ENCODE measurements at places on chromosomes 1 and 21.

DNA sequence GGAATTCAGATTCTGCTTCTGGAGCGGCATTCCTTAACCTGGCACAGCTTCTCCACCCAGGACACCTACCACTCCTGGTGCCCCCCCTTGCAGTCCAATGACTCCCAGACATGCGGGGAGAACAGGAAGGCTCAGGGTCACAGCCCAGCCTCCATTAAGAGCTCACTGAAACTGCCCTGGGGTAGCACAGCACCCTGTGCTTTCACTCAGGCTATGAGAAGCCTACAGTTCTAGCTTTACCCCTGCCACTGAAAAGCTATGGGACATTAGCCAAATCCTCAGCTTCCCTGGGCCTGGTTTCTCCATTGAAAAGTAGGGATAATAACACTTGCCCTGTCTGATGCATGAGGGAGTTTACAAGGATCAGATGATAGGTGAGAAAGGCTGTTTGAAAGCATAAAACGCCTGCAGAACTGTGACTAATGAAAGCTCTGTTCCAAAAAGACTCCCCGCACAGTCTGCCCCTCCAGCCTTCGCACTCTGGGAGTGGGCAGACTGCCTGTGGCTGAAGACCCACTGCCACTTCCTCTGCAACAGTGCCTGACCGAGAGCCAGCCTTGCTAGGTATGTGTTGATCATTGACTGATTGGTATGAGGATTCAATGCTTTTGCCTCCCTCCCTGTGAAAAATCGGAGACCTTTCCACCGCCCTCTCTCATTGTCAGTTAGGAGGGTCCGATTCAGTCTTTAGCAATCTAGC is 2.7 kb upstream of the CLDN19 start:
- DNase-seq, result no peak

DNA sequence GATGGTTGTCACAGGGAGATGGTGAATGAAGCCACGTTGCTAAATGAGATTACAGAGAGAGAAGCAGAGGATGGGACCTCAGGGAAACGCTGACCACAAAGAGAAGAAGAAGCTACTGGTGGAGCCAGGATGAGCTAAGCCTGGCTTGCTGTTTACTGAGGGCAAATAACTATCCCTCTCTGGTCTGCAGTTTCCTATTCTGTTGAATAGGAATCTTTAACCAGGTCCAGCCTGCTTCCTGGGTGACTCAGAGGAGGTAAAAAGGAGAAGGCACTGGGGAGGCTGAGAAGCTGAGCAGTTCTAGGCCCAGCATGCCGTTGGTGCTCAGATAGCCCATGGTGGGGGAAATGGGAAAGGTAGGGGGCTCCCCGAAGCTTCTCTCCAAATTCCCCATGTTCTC is 29.6 kb downstream of the DMBX1 start:
- no peak for DNase-seq

DNA sequence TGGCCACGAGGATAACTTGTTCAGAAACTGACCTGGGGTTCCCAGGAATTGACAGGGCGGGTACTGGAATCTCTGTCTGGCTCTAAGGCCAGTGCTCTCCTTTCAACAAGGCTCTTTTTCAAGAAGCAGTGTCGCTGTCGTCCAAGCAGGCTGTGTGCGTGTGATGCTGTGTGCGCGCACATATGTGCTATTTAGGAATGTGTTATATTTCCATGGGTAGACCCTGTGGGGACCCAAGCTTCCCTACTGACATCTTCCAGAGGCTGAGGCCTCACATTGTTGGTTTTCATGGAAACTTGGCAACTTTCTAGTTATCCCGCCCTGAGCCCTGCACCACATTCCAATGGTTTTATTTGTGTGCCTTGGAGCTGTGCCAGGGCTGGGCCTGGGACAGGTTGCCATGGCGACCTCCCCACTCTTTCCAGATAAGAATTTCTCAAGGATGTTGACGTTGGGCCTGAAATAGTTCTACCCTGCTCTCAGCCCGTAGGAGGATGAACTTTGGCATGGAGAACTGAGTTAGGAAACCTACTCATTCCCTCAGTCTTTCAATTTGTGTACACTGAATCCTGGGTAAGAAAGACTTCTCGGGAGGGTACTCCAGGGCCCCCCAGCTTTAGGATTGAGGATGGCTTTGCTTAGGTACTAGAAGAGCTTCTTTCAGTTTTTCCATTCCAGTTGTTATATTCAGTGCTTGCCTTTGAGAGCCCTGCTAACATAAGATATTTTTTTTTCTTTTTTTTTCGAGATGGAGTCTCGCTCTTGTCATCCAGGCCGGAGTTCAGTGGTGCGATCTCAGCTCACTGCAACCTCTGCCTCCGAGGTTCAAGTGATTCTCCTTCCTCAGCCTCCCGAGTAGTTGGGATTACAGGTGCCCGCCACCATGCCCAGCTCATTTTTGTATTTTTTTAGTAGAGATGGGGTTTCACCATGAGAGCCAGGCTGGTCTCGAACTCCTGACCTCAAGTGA is 38.8 kb upstream of the SRSF10 start:
- DNase-seq, result peak; percentile 99

- DNase-seq, result peak; percentile 37
Observed at GRCh38 chr1:165050246-165050645, 306.3 kb downstream of the LMX1A start.

DNA sequence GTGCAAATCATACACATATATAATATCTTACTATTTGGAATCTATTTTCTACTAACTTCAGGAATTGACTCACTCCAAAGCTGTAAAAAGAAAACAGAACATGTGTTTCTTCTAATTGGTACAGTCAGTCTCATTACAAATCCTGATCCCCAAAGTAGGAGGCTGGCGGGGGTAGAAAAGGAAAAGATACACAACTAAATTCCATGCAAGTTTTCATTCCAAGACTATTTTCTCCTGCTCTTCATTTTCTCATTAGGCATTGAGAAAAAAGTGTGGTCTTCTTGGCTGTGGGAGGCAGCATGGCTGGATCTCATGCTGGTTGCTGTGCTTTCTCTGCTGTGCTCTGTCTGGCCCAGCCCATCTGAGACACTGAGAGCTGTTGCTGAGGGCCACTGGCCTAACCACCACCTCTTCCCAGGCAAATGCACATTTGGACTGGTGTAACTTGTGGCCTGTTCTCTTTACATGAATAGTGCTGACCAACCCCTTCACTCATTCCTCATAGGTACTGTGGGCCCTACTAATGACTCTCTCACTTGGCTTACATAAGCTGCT is 1107.5 kb upstream of the B3GALT2 start:
- no peak for DNase-seq

DNA sequence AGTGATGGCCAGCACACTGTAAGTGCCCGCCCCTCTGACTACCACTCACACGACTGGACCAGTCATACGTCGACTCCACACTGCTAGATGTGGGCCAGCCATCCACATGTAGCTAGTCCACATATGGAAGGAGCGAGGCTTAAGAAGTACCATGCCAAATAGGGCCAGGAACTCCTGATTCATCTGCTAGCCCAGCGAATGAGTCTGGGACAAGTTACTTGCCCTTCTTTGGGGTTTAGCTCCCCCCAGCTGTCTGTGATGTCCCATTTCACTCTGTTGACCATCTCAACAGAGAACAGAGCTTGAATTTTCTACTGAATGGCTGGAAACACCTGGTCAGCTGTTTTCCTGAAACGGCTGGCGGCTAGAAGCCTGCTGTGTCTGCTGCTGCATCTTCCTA is 5.8 kb downstream of the CSRP1 start:
- no peak for DNase-seq

GRCh38 chr1:156295391-156295947 is at the start of gene GLMP:
GLMP (minus strand) TSS chr1:156295679; CDS start chr1:156295645, 34 bp downstream.
- DNase-seq, result peak; percentile 33

GRCh38 chr21:32732544-32732943 is 4.7 kb upstream of the SYNJ1 start:
- no peak for DNase-seq

DNA sequence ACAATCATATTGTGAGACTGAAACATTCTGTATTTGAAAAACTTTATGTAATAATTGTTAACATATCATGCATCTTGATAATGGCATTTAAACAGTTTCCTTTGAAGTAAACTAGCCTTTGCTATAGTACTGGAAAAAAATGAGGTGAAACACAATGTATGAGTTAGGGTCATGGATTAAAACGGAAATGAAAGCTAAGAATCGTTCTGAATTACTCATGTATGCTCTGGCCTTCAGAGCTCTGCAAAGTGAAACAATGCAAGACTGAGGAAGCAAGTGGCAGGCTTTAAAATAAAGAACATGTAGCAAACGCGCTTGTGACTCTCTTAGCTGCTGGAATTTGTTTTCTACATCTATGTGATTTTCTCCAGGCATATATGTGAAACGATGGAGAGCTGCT is 317.1 kb downstream of the DPYD start:
- no peak for DNase-seq

DNA sequence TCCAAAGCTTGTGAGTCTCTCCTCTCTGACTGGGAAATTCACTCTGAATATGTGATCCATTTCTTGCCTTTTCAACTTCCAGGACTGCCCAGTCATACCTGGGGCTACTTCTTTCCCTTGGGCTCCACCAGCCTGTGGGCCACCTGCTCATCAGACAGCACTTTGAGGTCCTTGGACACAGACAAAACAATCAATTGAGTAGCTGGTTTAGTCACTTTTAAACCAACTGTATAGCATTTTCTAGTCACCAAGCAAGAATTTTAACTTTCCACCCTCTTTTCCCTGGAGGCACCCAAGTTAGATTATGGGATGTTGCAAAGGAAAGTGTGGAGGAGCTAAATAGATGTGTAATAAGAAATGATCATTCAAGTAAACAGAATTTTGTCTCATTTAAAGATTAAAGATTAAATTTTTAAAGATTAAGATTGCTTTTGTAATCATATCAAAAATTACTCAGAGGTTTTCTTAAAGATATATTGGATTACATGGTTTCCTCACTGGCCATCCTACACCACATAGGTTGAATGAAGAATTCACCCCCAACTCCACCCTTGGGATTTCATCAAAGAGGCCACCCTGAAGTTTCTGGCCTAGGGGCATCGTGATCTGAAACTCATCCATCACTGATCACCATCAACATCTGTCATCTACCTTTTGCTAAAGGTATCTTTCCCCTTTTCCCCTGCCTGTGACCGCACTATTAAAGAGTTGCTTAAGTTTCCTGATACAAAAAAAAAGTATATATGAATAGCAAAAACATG is 219.2 kb upstream of the NR5A2 start:
- peak; percentile 73 for DNase-seq

Data from trophoblast cell (in vitro differentiated cells and primary cell).